ENCODE measurements at places on chromosomes 7 and 10. TPM values are rescaled to one million over a fixed set of nuclear protein-coding genes. Genes with fewer than 3 reads are reported as not detected.

The LRRD1 gene
- 0.59 TPM for total RNA-seq

The SNX13 gene
- total RNA-seq: 34.3 TPM

The TWIST1 gene
- total RNA-seq: 2.4 TPM

The GPR158 gene
- total RNA-seq: 0.13 TPM

The SPDYE16 gene
- total RNA-seq: not detected

The PCGF5 gene
- total RNA-seq: 21.5 TPM

The RET gene
- 0.28 TPM for total RNA-seq

The LRGUK gene
- total RNA-seq: 0.64 TPM

The SH3PXD2A gene
- 59.9 TPM for total RNA-seq

The VENTX gene
- 0.23 TPM for total RNA-seq

The ZMIZ1 gene
- 102 TPM for total RNA-seq

The BMPER gene
- total RNA-seq: 2.5 TPM

The IQUB gene
- 0.49 TPM for total RNA-seq

The UPK3BL1 gene
- 17.4 TPM for total RNA-seq

The SPRN gene
- 0.28 TPM for total RNA-seq

The NEURL1 gene
- 0.69 TPM for total RNA-seq

The AP1S1 gene
- 45.6 TPM for total RNA-seq

Measured in endothelial cell (in vitro differentiated cells).